Gastroesophageal sphincter (tissue), 4 donors: ENCODE measurements at places on chromosomes 12 and 14.

DNA sequence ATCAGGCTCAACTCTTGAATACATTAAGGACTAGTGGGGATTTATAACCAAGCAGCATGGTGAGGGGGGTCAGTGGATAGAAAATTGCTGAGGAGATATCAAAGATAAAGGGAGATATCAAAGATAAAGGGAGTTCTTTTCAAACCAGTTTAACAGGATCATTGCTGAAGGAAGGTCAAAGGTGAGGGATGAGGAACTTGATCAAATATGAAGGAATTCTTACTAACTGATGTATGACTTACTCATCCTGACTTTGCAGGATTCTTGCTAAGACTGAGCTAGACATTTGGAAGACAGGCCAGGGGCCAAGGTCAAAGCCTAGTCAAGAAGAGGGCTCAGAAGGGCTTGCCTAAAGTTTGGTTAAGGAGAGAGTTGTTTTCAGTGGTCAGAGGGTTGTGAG, 4.8 kb downstream of the ABHD4 start:
- no peak for ATAC-seq

DNA sequence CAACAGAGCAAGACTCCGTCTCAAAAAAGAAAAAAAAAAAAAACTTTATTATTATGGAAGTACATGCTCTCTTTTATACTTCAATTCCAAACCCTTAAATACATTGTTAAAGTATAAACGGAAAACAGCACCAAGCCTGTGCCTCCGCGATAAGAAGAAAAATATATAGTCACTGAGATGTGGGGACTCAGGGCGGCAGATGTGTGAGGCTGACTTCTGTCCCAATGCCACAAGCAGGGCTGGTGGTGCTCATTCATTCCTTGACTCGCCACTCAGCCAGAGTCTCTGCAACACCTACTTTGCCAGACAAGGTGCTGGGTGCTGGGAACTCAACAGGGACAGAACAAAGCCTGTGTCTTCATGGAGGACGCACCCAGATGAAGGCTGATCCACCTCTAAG, 13.8 kb downstream of the LGMN start:
- ATAC-seq = no peak

- ATAC-seq = no peak
Observed at GRCh38 chr12:8031872-8032241, 659 bp upstream of the FOXJ2 start.

DNA sequence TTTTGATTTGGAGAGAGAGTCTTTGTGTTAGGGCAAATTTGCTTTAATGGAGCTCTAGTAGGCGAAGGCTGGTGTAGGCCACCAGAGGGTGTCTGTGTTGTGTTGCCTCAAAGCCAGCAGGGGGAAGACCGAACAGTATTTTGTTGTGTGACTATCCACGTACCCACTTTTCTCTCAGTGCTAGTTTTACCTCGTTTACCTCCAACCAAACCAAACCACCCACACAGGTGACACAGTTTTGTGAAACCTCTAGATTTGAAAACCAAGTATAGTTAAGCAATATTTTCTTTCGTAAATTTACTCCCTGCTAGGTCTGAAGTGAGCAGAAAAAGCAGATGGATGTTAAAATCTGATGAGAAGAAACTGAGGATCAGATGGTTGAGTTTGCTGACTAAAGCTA, 36.3 kb upstream of the NPFF start:
- peak; percentile 90 for ATAC-seq

DNA sequence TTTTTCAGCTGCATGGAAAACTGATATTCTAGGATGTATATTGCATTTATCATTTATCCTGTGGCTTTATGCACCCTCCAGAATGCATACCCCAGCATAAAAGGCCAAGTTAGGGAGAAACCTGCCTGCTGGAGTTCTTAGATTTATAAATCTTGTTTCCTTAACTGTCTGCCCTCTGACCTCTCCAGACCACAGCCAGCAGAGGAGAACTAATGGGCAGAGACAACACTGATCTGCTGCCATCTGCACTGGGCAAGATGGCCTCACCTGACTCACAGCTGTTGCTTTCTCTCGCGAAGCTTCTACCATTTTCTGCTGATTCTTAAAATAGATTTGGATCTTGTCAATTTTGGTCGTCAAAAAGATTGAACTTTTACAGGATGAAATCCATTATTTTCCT, 65.8 kb downstream of the PPP2R5C start:
- no peak for ATAC-seq

DNA sequence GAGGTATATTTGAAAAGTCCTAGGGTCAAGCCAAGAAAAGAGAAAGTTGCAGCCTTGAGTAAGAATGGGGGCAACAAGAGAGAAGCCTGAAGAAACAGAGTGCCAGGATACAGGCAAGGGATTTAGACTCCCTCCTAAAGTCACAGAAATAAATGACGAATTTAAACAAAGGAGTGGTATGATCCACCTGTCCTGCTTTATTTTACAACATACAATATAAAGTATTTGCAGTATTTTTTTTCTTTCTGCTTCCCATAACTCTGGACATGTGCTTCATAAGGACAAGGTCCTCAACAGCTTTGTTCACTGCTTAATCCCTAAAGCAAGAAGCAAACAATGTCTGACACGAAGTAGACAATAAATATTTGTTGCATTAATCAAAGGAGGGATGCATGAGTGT, 57.4 kb downstream of the IFNG start:
- no peak for ATAC-seq

DNA sequence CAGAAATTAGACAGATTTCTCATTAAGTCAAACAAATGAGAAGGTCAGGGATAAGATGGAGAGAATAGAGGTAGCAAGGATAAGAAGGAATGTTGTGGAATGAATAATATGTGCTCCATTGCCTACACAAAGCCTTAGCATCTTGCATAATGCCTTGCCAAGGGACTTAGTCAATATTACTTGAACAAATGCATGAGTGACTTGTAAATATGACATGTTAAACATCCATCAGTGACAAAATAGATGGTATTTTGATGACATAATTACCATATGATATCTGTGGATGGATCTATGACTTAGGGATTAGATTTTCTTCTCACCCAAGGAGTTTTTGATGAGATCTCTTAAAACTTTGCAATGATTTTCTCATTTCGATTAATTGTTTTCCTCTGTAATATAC, 194.1 kb upstream of the RASSF8 start:
- no peak for ATAC-seq

DNA sequence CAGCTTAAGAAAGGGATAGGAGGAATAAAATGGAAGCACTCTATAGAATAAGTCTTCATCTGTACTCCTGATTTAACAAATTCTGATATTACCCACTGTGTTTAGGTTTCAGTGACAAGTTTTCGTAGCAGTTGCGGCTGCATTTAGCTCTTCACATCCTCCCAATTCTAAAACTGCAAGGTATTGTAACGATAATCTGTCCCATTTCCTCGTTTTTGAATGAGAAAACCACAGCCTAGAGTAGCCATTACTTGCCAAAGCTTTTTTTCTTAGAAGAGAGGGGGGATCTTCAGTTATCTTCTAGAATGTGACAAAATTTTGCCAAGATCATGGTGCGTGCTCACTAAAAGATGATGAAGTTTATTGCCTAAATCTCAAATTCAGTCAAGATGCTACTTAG, 155.8 kb downstream of the PDE3A start:
- no peak for ATAC-seq

DNA sequence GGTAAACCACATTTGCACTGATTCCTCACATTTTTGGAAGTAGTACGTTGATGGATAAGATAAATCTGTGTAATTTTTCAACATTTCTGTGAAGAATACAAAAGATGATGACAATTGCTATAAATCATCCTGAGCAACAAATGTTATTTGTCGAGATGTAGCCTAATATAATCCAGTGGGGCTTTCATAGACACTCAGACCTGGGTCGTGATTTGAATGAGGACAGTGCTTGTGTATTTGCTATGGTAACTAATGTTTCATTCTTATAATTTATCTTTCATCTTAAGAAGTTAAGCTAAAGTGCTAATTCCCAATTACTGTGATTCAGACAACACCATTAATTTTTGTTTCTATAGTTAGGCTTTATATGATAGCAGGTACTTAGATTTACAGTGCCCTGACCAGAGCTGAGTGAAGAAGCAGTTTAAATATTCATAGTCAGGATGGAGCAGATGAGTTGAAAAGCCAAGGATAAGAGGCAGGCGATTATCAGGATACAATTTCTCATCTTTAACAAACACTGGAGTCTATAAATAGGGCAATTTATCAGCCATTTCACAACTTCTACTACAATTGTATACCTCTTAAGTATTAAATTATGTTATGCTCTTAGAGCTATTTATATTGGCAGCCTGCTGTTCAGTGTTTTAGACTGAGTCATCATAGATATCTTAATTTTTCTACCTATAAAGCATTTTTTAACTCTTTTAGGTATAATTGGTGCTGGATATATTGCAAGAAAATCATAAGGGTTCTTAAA, 359.9 kb downstream of the TRHDE start:
- no peak for ATAC-seq

DNA sequence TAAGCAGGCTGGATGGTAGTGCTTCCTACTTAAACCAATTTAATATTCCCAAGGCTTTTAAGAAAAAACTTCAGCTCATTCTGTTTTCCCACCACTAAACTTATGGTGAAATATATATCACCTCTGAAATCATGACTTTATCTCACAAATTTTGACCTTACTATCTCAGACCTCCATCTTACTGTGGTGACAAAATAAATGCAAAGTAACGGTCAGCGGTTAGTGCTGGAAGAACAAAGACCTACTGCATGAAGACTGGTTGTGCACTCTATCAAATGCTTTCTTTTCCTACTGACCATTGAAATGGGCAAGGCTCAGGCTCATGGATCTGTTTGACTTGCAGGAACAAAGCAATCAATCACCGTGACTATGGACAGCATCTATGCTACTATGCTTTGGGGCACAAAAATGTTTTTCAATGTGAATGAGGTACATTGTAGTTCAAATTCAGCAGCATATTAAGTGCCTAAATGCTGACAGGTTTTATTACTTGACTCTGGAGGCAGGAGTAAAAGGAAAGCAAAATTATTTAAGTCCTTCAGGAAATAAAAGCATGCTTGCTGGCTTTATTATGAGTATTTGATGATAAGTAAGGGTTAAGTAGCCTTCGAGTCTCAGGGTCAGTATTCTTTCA, 43.1 kb upstream of the GTF2A1 start:
- no peak for ATAC-seq

GRCh38 chr14:50099335-50099734, 17.0 kb downstream of the VCPKMT start:
- no peak for ATAC-seq

- no peak for ATAC-seq
Observed at GRCh38 chr12:42585154-42585840, 4.2 kb downstream of the PRICKLE1 start.

GRCh38 chr12:24020397-24021163, 71.1 kb upstream of the SOX5 start:
- ATAC-seq = no peak

GRCh38 chr12:25985316-25986175, 27.1 kb downstream of the RASSF8 start:
- ATAC-seq = peak; percentile 52

DNA sequence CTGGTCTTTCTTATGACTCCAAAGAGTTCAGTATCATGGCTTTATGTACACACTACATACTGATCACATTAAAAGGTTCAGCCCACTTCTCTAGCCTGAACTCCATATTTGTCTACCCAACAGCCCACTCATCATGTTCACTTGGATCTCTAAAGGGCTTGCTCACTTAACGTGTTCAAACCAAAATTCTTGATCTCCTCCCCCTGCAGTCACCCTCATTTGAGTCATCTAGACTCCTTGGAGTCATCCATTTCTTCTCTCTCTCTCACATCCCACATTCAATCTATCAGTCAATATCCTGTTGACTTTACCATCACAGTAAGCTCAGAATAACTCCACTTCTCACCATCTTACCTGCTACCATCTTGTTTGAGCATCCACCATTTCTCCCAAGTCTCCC, 148.4 kb upstream of the ARID2 start:
- no peak for ATAC-seq

GRCh38 chr12:122423258-122424165, 1.0 kb upstream of the CLIP1 start:
- no peak for ATAC-seq

DNA sequence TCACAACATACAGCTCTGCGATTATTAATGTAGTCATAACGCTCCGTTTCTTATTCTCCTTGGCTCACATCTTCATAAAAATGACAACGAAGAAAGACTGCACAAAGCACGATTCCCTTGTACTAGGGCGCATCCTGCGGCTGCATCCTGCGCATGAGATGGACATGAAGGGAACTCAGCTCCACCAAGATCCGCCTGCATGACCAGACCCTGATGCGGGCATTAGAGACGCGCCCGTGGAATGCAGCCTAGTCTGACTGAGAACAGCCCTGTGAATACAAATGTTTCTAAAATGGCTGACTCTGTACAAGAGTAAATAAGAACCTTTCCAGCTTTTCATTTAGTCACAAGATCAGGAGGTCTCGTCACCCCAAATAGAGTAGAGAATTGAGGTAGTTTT, 422.2 kb downstream of the NOVA1 start:
- ATAC-seq = no peak

DNA sequence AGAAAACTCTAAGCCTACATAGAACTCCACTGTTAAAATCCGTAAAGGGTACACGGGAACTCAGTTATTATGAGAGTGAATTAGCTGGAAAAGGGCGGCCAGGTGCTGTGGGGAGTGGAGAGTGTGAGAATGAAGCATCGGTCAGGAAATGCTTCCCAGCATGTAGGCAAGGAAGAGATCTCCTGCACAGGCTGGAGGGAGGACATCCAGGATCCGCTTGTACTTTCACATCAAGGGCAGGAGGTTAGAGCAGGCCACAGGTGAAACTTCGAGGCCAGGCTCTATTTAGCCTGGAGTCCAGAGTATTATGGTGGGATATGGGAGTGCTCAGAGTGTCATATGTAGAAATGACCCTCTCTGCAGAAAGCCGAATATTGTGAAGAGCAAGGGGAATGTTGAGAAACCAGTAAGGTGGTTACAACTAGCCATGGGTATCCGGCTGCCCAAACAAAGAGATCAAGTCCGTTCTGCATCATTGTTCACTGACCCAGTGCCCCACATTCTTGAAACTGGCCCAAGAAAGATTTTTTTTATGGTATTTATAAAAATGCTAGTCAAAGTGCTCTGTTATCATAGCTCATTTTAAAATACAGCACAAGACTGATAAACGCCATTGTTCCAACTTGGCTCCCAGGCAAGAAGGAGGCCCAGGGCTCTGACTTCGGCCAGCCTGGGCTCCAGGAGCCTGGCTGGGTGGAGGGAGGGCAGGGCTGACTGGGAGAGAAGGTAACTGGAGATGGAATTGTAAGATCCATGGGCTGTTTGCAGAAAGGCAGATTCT, 79.4 kb upstream of the HIF1A start:
- ATAC-seq = no peak

GRCh38 chr14:32559048-32559447, 229.9 kb downstream of the AKAP6 start:
- no peak for ATAC-seq
